Stimulated activated CD8-positive, alpha-beta memory T cell treated with anti-CD3 and anti-CD28 coated beads, Interleukin-7, amount 100 ng/mL, for 1 hour (primary cell): ENCODE measurements at places on chromosomes 2 and 18.

- DNase-seq, result peak; percentile 26
Observed at GRCh38 chr2:233566141-233566956, at the start of gene USP40. Gene USP40 (minus strand): TSS chr2:233566782. CDS start chr2:233565554, 1,228 bp downstream.

DNA sequence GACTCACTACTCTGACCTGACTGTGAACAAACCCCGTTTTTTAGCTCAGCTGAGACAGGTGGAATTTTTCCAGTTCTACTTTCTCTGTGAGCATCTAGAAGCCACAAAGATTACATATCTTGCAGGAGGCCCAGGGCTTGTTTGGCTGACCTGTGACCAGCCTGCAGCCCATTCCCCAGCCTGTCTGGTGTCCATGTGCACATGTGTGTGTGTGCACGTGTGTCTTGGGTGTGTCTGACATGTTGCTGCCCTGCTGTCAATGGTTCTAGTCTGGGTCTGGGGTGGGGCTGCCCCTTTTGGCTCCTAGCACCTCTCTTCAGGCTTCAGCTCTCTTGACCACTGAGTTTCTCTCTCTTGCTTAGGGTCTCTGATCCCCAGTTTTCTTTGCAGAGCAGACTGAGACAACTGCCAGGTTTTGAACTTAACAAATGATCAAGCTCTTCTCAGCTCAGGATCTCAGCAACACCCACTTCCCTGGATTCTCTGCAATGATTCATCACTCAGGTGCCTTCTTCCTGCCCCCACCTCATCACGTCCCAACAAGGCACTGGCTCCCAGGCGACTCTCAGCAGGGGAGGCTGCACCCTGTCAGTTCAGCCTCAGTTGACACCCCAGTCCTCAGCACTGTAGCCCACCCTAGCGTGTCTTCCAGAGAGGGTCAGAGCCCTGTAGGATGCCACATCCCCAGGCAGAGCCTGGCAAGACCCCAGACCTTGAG is 130.3 kb downstream of the CELF4 start:
- DNase-seq, result no peak

DNA sequence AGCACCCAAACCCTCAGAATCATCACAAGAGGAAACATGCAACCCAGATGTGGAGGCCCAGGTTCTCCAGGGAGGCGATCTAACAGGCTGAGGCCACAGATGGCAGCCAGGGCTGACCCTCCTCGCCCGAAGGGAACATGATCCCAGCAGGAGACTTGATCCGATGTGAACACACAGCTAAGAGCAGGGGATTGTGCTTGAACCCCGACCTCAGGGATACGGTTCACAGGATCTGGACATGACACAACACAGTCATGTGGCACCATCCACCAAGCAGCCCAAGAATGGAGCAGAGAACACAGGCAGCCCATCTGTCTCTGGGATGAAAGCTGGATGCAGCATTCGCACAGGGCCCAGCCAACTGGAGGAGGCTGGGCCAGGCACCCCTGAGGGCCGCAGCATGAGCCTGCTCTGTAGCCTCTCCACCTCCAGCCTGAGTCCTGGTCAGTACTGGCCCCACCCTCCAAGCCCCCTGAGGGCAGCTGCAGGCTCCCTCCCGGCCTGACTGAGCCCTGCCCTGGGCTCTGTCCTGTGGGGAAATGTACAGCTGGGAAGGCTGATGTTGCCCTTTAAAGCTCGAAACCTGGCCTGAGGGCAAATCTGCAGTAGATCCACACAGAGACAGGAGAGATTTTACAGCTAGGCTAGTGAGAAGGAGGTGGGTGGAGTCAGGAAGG is 39.0 kb downstream of the AQP12A start:
- no peak for DNase-seq

- DNase-seq, result no peak
Observed at GRCh38 chr2:25076749-25077148, 34.9 kb downstream of the EFR3B start.

GRCh38 chr2:222709191-222709891 is 37.9 kb downstream of the MOGAT1 start:
- no peak for DNase-seq

GRCh38 chr2:25684577-25685473 is 11.4 kb upstream of the DTNB start:
- no peak for DNase-seq

- DNase-seq, result no peak
Observed at GRCh38 chr2:173831312-173832229, 133.6 kb downstream of the SP3 start.

- no peak for DNase-seq
Observed at GRCh38 chr2:44389895-44390294, 28.1 kb downstream of the CAMKMT start.

GRCh38 chr18:4101009-4101408 is 354.1 kb downstream of the DLGAP1 start:
- DNase-seq, result no peak

- no peak for DNase-seq
Observed at GRCh38 chr2:235576337-235576910, 82.6 kb downstream of the AGAP1 start.

- no peak for DNase-seq
Observed at GRCh38 chr2:84906108-84906899, 848 bp downstream of the TMSB10 start.

- DNase-seq, result no peak
Observed at GRCh38 chr18:48889115-48889941, 61.4 kb downstream of the SMAD7 start.

DNA sequence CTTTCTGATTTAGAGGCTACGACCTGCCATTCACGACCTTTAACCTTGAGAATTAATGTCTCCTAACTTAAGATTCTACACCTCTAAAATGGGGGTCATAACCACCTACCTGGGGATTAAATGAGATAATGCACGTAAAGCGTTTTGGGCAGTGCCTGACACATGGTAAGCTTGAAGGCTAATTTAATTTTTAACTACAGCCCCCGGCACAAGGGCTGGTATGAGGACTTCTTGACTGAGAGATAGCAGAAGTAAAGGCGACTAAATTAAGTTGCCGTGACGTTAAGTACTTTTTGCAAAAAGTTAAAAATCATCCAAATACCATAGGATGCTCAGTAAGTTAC is 549 bp downstream of the MRPL35 start:
- DNase-seq, result no peak

GRCh38 chr2:52916981-52917380 is 850.6 kb upstream of the CHAC2 start:
- DNase-seq, result no peak

DNA sequence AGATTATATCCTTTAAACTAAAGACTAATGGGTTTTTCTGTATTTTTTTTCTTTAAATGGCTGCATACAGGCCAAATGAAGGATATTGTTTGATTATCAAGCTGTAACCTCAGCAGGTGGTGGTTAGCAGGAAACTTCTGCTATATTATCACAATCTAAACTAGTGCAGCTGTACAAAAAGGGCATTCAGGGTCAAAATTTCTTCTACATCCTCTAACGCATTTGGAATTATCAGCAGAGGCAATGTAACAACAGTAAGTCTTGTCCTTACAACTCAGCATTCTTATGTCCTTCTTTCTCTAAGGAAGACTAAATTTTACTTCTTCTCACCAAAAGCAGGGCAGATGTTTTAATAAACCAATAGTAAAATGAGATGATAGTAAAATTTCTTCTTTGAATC is 135.8 kb upstream of the FN1 start:
- DNase-seq, result no peak

- no peak for DNase-seq
Observed at GRCh38 chr2:106596844-106597243, 109.7 kb downstream of the CD8B2 start.

GRCh38 chr18:55337908-55338521 is 250.0 kb downstream of the TCF4 start:
- DNase-seq, result no peak

GRCh38 chr2:191710411-191710900 is 32.5 kb downstream of the NABP1 start:
- DNase-seq, result no peak

GRCh38 chr2:21740484-21740883 is 616.7 kb downstream of the TDRD15 start:
- DNase-seq, result no peak

- DNase-seq, result no peak
Observed at GRCh38 chr2:59047373-59047995, 806.4 kb upstream of the FANCL start.

DNA sequence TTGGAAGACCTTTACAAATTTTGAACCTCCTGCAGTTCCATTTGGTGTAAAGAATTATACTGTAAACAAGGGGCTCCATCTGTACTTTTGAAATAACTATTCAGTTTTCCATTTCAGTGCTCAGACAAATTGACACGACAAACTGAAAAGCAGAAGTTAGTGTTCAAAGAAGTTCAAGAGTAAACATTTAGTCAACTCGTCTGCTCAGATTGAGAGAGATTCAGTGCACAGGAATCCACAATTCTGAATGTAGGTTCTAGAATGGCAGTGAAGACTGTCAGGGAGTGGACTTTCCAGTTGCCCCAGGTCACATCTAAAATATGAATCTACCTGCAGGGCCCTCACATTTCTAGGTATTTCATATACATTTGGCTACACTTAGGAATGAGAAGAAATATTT is 322.3 kb upstream of the TCF4 start:
- DNase-seq, result no peak

DNA sequence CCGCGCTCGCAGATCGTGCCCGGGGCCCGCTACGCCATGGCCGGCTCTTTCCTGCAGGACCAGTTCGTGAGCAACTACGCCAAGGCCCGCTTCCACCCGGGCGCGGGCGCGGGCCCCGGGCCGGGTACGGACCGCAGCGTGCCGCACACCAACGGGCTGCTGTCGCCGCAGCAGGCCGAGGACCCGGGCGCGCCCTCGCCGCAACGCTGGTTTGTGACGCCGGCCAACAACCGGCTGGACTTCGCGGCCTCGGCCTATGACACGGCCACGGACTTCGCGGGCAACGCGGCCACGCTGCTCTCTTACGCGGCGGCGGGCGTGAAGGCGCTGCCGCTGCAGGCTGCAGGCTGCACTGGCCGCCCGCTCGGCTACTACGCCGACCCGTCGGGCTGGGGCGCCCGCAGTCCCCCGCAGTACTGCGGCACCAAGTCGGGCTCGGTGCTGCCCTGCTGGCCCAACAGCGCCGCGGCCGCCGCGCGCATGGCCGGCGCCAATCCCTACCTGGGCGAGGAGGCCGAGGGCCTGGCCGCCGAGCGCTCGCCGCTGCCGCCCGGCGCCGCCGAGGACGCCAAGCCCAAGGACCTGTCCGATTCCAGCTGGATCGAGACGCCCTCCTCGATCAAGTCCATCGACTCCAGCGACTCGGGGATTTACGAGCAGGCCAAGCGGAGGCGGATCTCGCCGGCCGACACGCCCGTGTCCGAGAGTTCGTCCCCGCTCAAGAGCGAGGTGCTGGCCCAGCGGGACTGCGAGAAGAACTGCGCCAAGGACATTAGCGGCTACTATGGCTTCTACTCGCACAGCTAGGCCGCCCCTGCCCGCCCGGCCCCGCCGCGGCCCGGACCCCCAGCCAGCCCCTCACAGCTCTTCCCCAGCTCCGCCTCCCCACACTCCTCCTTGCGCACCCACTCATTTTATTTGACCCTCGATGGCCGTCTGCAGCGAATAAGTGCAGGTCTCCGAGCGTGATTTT is 7.6 kb downstream of the TBR1 start:
- no peak for DNase-seq

DNA sequence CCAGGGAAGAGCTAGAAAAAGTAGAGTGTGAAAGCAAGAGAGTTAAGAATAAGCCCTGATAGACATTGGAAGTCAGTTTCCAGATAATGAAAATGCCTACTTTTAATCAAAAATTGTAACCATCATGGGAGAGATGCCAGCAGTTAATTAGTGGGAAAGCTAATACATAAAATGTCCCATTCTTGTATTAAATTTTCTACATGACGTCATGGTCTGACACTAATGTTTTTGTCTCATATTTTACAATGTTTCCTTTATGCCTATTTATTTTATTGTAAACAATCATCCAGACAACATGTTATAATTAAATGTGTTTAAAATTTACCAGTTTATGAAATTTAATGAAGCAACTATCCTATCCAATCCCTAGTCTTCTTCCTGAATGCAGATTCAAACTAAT is 26.3 kb upstream of the CCDC178 start:
- DNase-seq, result no peak

GRCh38 chr18:62325806-62326645 is 916 bp downstream of the TNFRSF11A start:
- no peak for DNase-seq

GRCh38 chr2:98576666-98577312 is 31.5 kb downstream of the COA5 start:
- DNase-seq, result no peak

DNA sequence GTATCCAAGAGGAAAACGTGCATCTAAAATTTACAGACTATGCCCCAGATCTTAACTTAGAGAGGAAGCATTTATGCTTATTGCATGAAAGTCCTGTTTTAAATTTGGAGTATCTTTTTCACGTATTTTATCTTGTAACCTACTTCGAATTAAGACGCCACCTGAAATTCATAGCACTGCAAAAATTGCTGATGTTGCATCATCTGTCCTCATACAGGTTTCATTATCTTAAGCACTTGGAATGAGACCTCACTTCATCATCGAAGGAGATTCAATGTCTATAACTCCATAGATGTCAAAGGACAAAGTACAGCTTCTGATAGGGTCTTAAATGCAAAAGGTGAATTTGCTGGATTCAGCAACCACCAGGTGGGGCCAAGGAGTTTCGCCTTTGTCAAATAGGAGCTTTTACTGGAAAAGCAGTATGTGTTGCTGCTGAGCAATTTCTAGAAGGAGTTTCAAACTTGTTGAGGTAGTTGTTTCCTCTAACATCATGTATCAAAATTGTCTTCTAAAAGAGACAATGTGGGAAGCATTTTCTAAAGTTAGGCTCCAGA is 106.4 kb upstream of the CCDC85A start:
- no peak for DNase-seq

GRCh38 chr2:143473216-143473615 is 344.0 kb downstream of the ARHGAP15 start:
- no peak for DNase-seq

GRCh38 chr2:128473175-128474035 is 154.7 kb upstream of the HS6ST1 start:
- DNase-seq, result no peak

DNA sequence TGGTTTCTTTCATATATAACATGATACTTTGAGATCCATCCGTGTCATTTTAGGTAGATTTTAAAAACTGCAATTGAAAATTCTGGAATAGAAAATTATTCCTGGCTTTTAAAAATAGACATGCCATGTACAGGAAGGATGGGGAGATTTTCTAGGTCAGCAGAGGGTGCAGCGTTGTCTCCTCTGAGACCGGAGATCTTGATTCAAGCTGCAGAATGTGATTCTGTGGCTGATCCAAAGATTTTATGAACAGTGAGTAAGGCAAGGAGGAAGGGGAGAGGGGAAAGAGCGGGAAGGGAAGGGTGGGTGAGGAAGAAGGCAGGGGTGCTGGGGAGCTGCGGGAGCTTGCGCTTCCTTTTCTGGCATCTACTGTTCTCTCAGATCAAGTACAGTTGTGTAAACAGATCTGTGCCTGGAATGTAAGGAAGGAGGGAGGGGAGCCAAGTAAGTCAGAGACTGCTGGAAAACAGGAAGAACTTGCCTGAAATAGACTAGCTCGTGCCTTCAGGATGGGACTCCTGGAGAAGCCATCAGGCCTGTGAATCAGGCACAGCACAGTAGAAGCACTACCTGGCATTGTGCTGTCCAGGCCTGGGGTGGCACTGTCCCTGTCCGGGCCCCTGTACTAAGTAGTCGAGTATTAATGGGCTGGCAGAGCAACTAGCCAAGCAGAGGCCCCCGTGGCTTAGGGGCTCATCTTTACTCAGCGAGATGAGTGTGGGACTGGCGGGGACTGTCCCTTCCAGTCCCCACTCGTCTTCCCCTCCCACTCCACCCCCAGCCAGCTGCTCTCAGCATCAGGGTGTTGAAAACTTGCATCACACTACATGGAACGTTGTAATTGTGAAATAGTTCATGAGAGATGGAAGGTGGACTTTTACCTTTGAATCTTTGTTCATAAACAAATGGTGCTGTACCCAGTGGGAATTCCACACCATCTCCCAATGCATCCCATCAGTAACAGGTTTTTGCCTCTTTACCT is 163.5 kb downstream of the UXS1 start:
- DNase-seq, result no peak
